Stimulated activated CD8-positive, alpha-beta memory T cell treated with anti-CD3 and anti-CD28 coated beads, Interleukin-7, amount 100 ng/mL, for 4 hours (primary cell): ENCODE measurements at places on chromosomes 7 and 10.

- no peak for DNase-seq
Observed at GRCh38 chr7:100568896-100569844, 4.5 kb downstream of the SAP25 start.

DNA sequence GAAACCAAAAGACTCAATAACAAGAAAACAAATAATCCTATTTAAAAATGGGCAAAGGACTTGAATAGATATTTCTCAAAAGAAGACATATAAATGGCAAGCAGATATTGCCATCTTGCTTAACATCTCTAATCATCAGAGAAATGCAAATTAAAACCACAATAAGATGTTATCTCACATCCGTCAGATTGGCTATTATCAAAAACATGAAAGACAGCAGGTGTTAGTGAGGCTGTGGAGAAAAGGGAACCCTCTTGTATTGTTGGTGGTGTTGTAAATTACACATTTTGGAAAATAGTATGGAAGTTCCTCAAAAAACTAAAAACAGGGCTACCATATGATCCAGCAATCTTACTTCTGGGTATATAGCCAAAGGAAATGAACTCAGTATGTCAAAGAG is 25.7 kb downstream of the OPALIN start:
- DNase-seq, result no peak

GRCh38 chr10:38094927-38095574 is 914 bp downstream of the ZNF37A start:
- DNase-seq, result no peak

DNA sequence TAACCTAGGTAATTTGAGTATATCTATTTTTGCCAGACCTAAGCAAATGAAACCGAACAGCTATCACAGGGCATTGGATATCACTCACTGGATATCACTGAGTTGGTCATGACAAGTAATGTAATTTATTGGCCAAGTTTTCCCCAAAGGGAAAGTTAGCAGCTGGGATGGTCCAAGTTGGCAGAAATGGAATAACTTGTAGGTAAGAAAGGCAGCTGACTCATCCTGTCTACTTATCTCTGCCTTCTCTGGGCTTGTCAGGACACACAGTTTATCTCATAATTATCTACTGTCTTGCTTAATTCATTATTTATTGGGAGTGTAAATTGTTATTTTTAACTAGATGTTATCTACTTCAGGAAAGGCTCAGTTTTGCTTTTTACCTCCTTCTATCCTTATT is 502.0 kb upstream of the DPP6 start:
- DNase-seq, result no peak

GRCh38 chr7:13829914-13830900 is 159.3 kb downstream of the ETV1 start:
- no peak for DNase-seq

- DNase-seq, result no peak
Observed at GRCh38 chr10:97399843-97400545, 1.1 kb downstream of the RRP12 start.

GRCh38 chr10:72335394-72336258 is 19.1 kb downstream of the DNAJB12 start:
- no peak for DNase-seq

GRCh38 chr10:47092831-47093230 is 181.6 kb downstream of the PTPN20 start:
- DNase-seq, result no peak
